Germinal center (tissue), 1 donor: ENCODE measurements at places on chromosomes 6 and 20.
A peak's percentile ranks its signal among the peaks of the same experiment; 100 is the strongest.

DNA sequence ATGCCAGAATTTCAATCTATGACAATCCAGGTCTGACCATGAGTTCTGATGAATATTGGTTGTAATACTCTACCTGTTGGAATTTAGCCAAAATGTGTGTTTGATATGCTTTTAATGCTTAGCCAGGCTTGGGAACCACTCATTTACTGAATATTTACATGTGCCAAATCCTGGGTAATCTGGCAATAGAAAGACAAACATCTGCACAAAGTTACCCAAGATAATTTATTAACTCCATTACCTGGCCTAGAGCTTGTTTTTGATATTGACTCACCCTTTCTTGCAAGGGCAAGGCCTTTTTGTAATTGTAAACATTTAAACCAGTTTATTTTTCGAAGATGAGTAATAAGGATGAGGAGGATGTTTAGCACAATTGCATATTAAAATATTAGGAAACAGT is 13.5 kb upstream of the CD2AP start:
- no peak for DNase-seq

- no peak for DNase-seq
Observed at GRCh38 chr20:10468340-10468845, 33.3 kb downstream of the SLX4IP start.

DNA sequence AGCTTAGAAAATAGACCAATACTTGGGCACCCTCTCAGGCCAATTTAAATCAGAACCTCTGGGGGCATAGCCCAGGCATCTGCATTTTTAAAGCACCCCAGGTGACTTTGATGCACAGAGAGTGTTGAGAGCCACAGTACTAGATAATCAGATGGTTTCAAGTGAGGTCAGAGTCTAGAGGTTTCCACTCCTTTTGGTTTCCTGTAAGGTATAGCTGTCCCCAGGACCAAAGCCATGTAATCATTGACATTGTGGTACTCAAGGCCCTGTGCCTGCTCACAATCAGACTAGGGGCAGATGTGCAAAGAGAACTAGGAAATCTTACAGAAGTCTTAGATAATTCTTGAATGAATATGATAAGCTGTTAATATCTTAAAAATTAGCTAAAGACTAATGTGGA is 9.1 kb downstream of the FILIP1 start:
- no peak for DNase-seq

DNA sequence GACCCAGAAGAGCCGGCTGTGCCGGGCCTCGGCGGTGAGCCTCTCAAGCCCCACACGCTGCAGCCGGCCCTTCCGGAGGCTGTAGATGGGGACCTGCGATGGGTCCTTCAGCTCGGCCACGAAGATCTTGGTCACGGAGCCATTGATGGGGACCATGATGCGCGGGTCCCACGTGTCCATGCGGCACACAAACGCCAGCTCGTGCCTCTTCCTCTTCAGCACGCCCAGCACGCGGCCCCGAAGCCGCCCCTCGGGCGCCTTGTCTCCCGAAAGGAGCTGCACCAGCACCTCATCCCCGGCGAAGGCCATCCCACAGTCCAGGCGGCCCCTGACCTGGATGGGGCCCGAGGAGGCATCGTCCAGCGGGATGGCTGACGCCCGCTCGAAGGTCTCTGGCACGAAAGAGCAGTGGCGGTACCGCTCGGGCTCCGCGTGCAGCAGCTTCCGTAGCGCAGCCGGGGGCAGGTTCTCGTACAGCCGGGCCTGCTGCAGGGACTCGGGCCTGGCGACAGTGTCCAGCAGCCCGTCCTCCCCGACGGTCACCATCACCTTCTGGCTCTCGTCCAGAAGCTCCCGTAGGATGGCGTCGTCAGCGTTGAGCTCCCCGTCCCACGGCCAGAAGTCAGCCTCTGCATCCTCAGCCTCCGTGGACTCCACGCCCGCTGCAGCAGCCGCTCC is 8.9 kb downstream of the HELZ2 start:
- DNase-seq = no peak

- DNase-seq = no peak
Observed at GRCh38 chr6:144413418-144413817, 128.3 kb downstream of the UTRN start.

DNA sequence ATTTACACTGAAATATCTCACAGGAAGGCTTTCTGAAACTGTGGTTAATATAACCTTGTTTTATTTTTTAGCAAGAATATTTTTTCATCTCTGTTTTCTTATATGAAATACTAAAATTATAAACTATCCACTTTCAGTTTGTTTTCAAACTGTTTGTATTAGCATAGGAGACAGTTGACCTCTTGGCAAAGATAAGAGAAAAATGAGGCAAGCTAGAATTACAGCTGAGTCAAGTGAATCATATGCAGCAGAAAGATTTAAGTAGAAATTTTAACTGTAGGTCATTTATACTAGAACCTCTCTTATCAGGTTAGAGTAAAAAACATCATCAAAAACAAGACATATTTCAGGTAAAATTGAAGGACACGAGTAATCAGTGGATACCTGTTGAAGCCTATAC is 792.6 kb downstream of the PHF3 start:
- DNase-seq = no peak

GRCh38 chr20:62485062-62485700 is 9.4 kb upstream of the GATA5 start:
- DNase-seq = no peak

DNA sequence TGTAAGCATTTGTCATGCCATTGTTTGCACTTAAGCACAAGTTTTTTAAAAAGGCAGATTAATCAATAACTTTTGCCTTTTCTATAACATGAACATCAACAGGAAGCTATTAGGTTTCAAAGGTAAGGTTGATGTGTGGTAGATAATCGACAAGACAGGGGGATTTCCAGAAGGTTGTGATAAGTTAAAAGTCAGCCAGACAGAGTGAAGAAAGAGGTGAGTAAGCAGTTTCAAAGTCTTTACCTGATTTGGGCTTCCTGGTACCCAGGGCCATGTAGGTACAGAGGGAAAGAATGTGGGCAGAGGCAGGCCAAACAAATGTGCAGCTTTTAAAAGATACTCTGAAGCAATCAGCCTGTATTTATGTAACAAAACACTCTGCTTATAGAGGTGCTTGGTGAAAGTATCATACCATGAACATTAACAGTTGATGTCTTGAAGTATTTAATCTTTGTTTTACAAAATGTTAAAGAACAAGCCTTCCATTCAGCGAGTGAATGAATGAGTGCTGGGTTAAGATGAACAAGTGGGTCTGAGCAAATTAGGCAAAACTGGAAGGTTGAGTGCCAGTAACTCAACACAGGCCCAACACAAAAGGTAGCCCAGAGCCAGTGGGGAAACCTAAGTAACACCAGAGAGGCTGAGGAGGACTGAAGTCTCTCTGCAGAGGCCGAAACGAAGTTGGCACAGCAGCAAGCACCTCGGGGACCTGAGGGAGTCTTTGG is 60.2 kb downstream of the LRRC1 start:
- no peak for DNase-seq

DNA sequence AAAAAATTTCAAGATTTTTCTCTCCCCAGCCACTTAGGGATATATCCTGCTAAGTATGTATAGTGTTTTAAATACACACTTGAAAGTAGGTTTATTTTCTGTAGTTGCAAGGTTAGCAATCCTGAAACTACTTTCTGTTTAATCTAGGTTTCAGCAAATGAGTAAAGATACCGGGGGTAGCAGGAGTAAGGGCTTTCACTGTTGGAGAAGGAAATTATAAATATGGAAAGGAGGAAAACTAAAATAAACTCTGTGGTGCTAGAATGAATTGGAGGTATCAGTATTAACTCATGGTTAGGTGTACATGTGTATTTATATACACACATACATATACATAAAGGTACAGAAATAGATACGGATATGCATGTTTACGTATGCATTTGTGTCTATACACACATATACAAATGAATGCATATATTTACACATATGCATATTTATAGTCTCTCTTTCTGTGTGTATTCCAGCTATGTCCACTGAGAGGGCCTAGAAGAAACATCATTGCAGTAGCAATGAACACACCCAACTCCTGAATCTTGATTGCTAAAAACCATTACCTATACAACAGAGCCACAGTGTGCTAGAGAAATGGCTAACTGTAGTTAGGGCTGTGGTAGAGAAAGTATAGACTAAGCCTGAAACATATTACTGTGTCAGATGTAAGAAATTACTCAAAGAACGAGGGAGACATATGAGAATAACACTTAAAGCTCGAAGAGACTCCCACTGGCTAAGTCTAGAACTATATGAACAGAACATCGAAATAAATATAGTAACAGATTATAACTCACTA is 95.9 kb upstream of the EMILIN3 start:
- DNase-seq = no peak

- no peak for DNase-seq
Observed at GRCh38 chr6:14309951-14310445, 192.4 kb downstream of the CD83 start.

- DNase-seq = no peak
Observed at GRCh38 chr20:8726460-8726859, 342.4 kb upstream of the PLCB4 start.

DNA sequence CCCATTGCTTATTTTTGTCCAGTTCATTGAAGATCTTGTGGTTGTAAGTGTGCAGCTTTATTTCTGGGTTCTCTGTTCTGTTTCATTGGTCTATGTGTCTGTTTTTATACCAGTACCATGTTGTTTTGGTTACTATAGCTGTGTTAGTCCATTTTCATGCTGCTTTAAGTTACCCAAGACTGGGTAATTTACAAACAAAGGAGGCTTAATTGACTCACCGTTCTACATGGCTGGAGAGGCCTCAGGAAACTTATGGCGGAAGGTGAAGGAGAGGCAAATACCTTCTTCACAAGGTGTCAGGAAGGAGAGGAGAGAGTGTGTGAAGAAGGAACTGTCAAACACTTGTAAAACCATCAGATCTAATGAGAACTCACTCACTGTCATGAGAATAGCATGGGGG is 29.9 kb upstream of the FERMT1 start:
- DNase-seq = no peak

- peak; percentile 48 for DNase-seq
Observed at GRCh38 chr6:73134588-73134987, 90.7 kb downstream of the KHDC1L start.

DNA sequence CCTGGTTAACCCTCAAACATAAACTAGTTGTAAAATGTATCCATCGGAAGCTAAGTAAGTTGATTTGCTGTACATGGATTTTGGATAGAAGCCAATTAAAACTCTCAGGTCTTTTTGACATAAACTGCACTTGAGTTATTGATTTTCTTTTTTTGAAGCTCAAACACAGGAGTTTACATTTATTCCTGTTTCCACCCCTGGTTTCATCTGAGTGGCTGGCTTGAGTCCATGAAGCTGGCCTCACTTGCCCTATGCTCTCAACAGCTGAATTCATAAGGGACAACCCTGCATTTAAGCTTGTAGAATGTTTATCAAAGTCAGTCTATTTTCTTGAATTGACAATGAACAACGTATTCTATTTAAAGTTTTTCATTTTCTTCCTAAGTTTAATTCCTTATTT is 58.1 kb upstream of the PLEKHG1 start:
- no peak for DNase-seq

- no peak for DNase-seq
Observed at GRCh38 chr20:46070215-46070900, 19.4 kb downstream of the NCOA5 start.

DNA sequence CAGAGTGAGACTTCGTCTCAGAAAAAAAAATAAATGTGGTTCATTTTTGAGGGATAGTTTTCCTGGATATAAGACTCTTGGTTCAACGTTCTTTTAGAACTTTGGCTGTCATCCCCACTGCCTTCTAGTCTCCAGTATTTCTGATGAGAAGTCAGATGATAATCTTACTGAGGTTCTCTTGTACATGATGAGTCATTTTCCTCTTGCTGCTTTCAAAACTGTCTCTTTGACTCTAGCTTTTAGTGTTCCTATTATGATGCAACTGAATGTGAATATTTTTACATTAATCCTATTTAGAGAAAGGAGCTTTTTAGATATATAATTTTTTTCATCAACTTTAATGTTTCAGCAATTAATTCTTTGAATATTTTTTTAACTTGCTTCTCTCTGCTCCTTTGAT is 46.0 kb upstream of the OR14J1 start:
- DNase-seq = no peak

GRCh38 chr6:63578757-63579156 is 6.5 kb downstream of the LOC128125822 start:
- DNase-seq = no peak
